ENCODE measurements at places on chromosomes 2 and 18.

DNA sequence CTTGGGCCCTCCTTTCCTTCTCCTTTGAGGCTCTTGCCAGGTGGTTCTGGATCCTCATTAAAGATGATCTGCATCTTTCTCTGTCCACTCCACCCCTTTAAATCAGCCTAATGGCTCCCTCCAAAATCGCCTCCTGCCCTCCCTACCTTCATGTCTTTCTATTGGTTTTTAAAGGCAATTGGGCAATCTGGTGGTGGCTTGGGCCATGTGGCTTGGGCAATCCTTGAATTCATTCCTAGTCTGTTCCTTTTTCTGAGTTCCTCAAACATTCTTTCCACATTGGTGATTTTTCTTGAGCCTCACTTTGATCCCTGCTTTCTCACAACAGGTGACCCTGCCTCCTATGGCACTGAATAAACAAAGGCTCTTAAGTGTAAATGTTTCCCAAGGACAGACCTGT, 266.2 kb upstream of the REV1 start:
- no peak for DNase-seq

GRCh38 chr2:240626531-240627300, 1.4 kb downstream of the GPR35 start:
- no peak for DNase-seq

- no peak for DNase-seq
Observed at GRCh38 chr18:30444544-30444943, 598.0 kb downstream of the DSC3 start.

DNA sequence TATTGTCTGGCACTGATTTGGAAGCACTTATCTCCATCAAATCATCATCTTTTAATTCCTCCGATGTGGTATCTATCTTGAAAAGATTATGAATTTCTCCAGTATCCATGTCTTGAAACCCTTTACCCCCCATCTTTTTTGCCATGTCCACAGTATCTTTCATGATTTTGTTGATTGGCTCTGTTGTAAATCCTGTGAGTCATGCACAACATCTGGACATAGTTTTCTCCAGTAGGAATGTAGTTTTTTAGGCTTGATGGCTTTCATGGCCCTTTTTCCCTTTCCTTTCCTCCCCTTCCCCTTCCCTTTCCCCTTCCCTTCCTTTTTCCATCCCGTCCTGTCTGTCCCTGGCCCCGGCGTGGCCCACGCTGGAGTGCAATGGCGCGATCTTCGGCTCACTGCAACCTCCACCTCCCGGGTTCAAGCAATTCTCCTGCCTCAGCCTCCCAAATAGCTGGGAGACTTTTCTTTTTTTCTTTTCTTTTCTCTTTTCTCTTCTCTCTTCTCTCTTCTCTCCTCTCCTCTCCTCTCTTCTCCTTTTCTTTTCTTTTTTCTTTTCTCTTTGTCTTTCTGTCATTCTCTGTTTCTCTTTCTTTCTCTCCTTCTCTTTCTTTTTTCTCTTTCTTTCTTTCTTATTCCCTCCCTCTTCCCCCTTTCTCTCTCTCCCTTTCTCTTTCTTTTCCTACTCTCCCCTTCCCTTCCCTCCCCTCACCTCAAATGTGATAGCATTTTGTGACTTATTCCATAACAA, 18.4 kb upstream of the ZNF638 start:
- DNase-seq = no peak

DNA sequence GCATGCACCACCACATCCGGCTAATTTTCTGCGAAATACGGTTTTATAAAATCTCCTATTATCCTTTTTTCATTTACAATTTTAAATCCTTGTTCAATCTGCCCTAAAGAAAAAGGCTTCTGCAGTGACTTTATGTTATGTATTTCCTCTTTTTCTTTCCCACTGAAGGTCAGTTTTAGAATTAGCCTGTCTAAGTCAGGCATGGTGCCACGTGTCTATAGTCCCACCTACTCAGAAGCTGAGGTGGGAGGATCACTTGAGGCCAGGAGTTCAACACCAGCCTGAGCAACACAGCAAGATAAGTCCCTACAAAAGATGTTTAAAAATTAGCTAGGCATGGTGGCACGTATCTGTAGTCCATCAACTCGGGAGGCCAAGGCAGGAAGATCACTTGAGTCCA, 39.8 kb upstream of the TNFRSF11A start:
- no peak for DNase-seq

GRCh38 chr18:46939337-46939963, 22.0 kb downstream of the KATNAL2 start:
- DNase-seq = no peak

DNA sequence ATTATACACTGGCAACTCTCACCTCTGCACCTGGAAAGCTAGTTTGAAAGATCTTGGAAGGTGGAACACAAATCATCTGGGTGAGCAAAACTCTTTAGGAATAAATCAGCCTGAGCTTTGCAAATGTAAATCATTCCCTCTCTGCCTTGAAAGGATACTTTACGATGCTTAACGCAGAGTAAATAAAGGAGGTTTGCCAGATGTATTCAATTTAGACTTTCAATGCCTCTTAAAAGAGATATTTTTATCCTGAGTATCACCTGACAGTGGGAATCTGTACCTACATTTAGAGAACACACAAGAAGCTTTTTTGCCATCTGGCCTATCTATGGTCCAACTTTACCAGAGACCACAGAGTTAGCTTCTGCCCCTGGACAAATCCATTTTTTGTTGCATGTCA, 983.2 kb upstream of the CDH2 start:
- DNase-seq = peak; percentile 98

- no peak for DNase-seq
Observed at GRCh38 chr18:48851599-48851960, 99.2 kb downstream of the SMAD7 start.

DNA sequence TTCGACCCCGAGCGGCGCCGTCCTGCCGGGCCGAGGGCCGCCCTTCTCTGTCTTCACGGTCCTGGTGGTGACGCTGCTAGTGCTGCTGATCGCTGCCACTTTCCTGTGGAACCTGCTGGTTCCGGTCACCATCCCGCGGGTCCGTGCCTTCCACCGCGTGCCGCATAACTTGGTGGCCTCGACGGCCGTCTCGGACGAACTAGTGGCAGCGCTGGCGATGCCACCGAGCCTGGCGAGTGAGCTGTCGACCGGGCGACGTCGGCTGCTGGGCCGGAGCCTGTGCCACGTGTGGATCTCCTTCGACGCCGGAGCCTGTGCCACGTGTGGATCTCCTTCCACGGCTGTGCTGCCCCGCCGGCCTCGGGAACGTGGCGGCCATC, 45.0 kb downstream of the DDX18 start:
- no peak for DNase-seq

DNA sequence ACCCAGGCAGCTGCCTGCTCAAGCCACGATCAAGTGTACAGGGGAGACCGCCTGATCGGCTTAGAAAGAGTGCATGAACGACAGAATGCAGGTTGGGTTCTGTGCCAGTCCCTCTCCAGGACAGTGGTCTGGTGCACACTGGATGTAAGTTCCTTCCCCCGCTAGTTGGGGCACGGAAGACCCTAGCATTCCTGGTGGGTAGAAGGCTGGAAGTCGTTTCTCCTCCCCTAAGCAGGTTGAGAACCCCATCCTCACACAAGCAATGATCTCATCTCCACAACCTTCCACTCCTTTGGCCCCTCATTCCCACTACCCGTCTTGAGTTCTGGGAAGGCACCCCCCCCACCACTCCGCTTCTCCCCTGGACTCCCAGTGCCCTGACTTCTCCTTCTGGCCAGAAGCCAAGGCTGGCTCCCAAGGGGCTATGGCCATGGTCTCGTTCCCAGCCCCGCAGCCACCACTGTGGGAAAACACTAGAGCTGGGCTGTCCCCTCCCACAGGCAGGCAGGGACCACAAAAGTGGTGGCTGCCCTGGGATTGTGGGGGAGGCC, 1.4 kb upstream of the ANKRD39 start:
- DNase-seq = no peak

DNA sequence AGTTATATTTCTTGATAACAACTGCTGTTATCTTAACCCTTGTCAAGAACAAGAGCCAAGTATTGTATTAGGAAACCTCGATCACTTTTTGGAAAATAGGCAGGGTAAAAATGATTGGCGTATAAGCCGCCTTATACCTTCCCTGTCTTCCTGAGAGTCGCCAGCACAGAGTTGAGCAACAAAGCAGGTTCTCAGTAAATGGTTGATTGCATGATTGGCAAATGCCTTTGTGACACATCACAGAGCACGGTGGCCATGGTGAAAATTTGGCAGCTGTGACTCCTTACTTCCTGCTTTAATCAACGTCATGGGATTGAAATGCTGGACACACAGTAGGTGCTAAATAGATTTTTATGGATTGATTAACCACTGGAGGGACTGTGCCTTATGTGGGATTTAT, 3.9 kb upstream of the KLHL29 start:
- DNase-seq = peak; percentile 42

GRCh38 chr2:146246002-146246735, 1598.7 kb upstream of the ACVR2A start:
- no peak for DNase-seq

DNA sequence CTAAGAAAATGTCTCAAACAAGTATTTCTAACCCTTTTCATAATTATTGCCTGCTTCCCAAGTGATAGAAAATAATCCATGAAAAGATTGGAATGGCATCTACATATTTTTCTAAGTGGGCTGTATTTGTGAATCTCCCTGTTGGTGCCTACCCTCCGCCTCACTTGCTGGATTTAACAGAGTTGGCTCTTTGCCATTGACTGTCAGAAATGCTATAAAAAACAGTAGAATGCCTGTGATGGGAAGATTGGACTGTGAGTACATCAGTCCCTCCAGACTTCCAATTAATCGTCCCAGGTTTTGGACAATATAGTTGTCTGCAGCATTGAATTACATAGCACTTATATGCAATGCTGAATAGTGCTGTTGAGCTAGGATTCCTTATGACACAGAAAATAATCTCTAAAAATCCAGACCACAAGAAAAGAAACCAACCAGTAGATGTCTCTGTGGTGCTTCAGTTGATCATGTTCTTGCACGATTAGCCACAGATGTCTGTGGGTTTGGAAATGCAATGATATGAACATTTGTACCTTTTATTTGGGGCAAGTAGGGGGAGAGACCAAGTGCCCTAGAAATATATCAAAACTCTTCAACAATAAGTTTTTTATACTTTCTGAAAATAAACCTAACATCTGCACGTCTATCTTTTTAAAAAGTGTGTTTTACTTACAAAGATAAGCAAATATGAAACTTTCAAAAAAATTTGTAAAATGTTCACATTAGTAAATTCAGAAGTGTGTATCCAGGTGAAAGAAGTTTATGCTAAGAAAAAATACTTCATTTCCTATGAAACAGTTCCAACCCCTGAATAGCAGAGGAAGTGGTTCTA, 88.5 kb downstream of the DYNAP start:
- peak; percentile 63 for DNase-seq

- DNase-seq = peak; percentile 36
Observed at GRCh38 chr2:55014962-55015939, 35.0 kb downstream of the RTN4 start.

DNA sequence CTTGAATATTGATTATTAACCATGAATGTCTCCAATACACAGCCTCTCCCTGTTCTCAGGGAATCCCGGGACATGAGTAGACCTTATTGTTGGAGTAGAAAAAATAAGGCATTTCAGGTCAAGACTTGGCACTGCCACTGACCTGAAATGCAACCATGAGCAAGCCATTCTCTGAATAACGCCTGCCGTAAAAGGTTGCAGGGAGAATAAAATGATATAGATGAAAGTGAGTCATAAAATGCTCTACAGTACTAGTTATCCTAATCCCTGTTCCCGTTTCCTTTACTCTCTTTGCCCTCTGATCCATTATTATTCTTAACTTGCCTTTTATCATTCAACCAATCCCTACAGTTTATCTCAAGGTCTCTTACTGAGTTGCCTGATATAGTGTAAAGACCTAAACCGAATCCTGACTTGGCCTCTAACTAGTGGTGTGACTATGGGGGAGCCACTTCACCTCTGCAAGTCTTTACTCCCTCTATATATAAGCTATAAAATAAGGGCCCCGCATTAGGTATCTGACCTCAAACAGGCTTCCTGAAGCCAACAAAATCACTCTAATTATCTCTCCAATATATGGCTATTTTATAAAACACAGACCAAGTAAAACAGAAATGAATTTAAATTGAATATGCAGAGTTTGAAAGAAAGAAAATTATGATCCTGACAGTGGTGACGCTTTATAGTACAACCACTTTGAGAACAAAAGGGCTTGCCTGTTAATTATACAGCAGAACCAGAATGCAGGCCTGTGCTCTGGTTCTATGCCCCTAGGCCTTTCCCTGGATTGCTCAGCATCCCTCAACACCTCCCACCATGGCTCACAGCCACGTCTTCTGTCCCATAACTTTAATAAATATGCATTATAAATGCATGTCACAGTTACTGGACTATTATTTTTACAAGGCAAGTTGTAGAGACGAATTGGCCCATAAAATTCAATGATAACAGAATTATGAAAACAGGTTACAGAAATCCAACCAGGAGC, 183.1 kb downstream of the STK39 start:
- no peak for DNase-seq

- DNase-seq = no peak
Observed at GRCh38 chr18:29004921-29005320, 828.0 kb upstream of the CDH2 start.

- DNase-seq = no peak
Observed at GRCh38 chr18:40867459-40867858, 1087.6 kb upstream of the PIK3C3 start.

Data from NCI-H510A treated with DMSO at 0.1 percent for 48 hours (cell line).